ENCODE measurements at places on chromosomes 2 and 18.

- DNase-seq: no peak
These were observed 6.6 kb upstream of the CAB39 start for GRCh38 chr2:230706053-230706521.

GRCh38 chr2:75403991-75404428, 156.7 kb downstream of the EVA1A start:
- DNase-seq: no peak

- no peak for DNase-seq
These were observed 14.4 kb downstream of the ARID5A start for GRCh38 chr2:96550787-96551604.

GRCh38 chr2:11669454-11670291, at the start of gene NTSR2:
NTSR2 (minus strand) TSS chr2:11670195; CDS start chr2:11670129, 66 bp downstream.
- DNase-seq: no peak

- DNase-seq: peak; percentile 1
These were observed 686 bp upstream of the PNO1 start for GRCh38 chr2:68157002-68157401.

- no peak for DNase-seq
These were observed 38.4 kb downstream of the LONRF2 start for GRCh38 chr2:100283724-100284501.

Measured in forelimb muscle (tissue), 1 donor.